ENCODE measurements at places on chromosomes 13 and 19.

DNA sequence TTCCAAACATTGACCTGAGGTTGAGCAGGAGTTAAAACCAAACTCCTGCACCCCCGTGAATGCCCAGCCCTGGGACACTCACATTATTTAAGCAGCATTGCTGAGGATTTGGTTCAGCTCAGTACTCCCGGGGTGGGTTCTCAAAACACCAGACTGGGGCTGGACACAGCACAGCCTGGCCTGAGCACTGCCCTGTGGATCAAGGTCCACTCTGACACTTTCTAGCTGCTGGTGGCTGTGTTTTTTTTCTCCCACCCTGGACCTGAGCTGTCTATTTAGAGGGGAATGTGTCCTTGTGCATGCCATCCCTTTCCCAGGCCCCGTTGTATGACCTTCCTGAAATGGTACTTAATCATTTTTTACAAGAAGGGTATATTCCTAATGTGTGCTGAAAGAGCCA is 94.7 kb upstream of the GJB6 start:
- no peak for DNase-seq

DNA sequence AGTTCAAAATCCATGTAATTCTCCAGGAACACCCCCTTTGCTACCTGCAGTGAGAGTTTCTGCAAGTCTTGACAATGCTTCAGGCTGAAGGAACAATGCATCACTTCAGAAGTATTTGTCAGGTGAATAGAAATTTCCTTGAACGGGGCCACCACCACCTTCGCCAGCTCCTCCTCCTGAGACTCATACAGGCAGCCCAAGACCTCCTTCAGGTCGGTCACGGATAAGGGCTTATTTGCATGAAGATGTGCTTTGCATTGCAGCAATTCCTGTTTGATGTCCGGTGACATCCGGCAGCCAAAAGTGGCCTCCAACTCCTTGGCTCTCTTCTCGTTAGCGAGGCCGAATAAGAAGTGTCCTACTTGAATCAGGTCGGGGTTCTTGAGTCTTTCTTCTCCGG is 8.4 kb downstream of the NLRP7 start:
- DNase-seq = no peak

DNA sequence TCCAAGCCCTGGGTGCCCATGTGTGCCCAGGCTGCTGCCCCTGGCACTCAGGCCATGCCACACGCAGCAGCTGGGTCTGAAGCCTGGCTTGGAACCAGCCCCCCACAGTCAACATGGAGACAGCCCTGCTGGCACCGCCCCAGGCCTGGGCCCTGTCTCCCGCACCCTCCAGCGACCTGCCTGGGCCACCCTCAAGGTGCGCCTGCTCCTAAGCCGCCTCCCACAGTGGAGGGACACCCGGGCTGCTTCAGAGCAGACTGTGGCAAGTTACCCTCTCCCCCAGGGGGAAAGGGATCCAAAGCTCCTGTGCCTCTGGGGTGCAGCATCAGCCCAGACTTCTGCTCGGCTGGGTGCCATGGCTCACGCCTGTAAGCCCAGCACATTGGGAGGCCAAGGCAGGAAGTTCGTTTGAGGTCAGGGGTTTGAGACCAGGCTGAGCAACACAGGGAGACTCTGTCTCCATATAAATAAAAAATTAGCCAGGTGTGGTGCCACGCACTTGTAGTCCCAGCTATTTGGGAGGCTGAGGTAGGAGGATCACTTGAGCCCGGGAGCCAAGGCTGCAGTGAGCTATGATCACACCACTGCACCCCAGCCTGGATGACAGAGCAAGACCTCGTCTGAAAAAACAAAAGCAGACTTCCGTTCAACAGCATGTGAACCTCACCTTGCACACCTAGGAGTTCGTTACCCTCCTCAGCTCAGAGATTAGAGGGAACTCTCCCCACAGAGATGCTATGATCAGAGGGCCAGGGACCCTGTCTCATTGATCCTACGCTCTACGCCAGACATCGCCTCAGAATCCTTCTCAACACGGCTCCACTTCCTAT is 15.6 kb downstream of the ELL start:
- no peak for DNase-seq

DNA sequence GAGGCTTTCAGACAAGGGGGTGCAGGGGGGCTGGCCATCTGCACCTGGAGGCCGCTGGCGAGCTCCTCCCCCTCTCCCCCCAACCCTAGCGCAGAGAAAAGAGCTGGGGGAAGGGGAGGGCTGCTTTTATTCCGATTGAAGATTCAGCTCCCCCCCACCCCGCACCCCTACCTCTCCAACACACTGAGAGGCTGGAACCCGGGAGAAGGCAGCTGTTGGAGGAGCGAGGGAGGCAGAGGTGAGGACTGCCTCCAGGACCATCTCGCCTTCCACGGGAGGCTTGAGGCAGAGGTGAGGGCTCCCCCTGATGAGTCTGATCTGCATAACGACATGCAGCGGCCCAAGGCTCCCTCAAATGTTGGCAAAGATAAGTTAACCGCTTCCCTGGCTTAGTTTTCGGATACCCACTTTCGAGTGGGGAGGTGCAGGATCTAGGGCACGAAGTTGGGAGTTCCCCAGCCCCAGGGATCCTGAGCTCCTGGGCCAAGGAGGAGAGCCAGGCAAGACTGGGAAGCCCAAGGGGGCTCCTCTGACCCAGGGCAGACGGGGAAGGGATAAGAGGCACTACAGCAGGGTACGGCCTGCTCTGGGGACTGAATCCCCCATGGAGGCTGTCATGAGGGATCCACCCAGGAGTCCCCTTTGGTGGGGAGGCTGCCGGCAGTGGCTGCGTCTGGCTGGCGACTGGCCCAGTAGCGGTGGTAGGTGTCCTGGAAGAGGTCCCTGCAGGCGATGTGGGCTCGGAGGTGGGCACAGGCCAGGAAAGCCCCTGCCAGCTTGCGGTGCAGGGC is 1.2 kb upstream of the NUMBL start:
- no peak for DNase-seq

- no peak for DNase-seq
These were observed 149.1 kb downstream of the TM9SF2 start for GRCh38 chr13:99650410-99650809.

- no peak for DNase-seq
These were observed 58.6 kb upstream of the WASF3 start for GRCh38 chr13:26498656-26499601.

GRCh38 chr13:113781571-113781970 is 22.5 kb downstream of the TMEM255B start:
- DNase-seq = no peak

DNA sequence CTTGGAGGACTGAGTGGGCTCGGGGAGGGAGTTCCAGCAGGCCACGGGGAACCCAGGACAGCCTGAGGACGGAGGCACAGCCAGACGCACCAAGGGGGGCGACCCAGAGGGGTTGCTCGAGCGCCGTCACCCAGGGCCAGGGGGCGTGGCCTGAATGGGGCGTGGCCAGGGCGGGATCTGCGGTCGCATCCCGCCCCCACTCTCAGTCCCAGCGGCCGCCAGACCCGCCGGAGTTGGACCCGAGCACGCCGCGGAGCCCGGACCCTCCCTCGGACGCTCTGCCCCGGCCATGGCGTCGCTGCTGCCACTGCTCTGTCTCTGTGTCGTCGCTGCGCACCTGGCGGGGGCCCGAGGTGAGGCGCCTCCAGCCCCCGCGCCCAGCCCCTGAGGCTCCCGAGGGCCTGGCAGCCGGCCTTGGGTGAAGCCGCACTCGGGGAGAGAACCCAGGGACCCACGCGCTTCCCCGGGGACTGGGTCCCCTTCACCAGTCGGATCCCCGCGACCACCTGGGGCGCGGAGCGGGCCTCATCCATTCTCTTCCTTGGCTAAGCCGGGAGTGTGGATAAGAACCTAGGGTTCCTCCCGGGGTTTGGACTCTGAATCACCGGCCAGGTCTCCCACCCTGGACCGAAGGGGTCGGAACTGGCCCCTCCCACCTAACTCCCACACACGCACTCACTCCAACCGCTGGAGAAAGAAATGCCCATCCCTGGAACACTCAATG is at the start of gene CILP2:
Gene CILP2, plus strand, starts transcription at position 205 of the 724 bp plus-strand sequence. Its CDS starts 85 bp downstream, at position 290.
- DNase-seq = peak; percentile 51

GRCh38 chr13:66266348-66266747 is 963.8 kb downstream of the PCDH9 start:
- DNase-seq = no peak

GRCh38 chr13:76383676-76384461 is 502.3 kb downstream of the KCTD12 start:
- DNase-seq = no peak

- DNase-seq = no peak
These were observed 44.0 kb downstream of the PHF11 start for GRCh38 chr13:49539746-49540145.

GRCh38 chr13:65670014-65670625 is 1560.0 kb downstream of the PCDH9 start:
- no peak for DNase-seq

DNA sequence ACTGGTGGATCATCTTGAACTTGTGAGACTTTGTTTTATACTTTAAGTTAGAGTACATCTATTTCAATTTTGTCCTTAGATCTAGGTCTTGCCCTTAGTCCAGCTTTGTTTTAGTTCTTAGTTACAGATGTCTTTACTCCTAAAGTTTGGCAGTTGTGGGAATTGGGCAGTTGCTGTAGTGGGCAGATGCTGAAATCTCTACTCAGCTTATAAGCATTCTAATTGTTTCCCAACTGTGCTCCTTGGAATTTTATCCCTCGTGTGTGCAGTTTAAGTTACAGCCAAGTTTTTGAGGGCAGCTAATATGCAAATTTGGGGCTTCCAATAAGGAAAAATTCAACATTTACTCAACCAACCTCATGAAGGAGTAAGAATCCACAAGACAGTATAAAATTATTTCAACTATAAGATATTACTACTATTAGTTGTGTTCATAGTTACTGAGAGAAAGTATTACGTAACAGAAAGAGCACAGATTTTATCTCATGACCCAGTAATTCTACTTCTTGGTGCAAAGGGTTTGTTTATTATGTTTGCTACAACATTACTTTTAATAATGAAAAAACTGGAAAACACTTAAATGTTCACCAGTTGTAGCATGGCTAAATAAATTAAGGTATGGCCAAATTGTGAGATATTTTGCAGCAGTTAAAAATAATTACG is 32.9 kb downstream of the CCDC122 start:
- DNase-seq = no peak

DNA sequence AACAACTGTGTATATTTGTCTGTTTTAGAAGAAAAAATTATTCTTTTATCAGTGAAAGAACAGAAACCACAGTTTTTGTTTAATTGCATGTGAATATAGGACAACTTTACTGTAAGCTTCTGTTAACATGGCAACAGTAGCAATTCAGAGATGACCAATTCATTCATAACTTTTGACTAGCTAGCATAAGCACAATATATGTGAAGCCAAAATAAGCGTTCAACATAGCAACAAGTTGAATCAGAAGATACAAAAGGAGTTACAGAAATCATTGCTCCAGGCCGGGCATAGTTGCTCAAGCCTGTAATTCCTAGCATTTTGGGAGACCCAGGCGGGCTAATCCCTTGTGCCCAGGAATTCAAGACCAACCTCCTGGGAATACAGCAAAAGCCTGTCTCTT is 197.1 kb upstream of the GPC6 start:
- no peak for DNase-seq

DNA sequence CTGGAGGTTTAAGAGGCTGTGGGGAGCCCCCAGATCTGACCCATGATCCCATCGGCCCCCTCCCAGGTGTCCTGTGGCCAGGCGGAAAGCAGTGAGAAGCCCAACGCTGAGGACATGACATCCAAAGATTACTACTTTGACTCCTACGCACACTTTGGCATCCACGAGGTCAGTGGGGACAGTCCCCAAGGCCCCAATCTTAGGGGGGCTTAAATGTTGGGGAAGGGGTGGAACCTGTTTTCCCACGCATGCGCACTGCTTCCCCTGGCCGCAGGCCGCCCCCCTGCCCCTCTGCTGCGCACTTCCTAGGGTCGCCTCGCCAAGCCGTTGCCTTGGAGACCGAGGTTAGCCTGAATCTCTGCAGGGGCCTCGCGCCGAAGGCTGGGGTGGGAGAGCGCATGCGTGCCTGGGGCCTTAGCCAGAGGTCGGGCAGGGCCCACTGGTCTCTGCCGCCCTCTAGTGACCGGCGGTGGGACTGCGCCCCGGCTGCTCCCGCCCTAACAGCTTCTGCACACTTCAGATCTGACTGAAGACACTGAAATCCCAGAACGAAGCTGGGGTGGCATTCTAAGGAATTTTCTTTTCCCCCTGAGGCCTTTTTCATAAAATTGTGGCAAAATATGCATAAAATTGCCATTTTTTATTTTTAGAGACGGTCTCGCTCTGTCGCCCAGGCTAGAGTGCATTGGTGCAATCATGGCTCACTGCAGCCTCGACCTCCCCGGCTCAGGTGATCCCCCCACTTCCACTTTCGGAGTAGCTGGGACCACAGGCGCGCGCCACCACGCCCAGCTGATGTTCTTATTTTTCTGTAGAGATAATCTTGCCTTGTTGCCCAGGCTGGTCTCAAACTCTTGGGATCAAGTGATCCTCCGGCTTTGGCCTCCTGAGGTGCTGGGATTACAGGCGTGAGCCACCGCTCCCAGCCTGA is 3.6 kb downstream of the PRMT1 start:
- DNase-seq = peak; percentile 90

All from NCI-H1105 treated with DMSO at 0.1 percent for 48 hours (cell line).